HTR-8/SVneo (cell line): ENCODE measurements at places on chromosomes 13 and 19.

GRCh38 chr13:79119578-79120107 is 286.4 kb downstream of the RBM26 start:
- DNase-seq: no peak

GRCh38 chr13:101454767-101455166 is 2.3 kb downstream of the ITGBL1 start:
- DNase-seq: no peak

- no peak for DNase-seq
Observed at GRCh38 chr13:20387441-20387971, 138.2 kb downstream of the CRYL1 start.

DNA sequence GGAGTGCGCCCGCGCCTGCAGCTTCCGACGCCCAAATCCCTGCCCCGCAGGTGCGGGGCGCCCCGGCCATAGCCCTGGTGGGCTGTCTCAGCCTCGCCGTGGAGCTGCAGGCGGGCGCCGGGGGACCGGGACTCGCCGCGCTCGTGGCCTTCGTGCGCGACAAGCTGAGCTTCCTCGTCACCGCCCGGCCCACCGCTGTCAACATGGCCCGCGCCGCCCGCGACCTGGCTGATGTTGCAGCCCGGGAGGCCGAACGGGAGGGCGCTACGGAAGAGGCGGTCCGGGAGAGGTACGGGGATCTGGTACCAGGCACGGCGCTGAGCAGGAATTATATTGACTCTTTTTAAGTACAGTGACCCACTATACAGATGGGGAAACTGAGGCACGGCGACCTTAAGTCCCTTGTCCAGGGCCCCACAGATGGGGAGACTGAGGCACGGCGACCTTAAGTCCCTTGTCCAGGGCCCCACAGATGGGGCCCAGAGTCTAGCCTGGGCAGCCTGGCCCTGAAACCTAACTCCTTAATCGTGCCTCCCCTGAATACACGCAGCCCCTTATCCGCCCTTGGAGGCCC is 586 bp downstream of the MRI1 start:
- DNase-seq: no peak

DNA sequence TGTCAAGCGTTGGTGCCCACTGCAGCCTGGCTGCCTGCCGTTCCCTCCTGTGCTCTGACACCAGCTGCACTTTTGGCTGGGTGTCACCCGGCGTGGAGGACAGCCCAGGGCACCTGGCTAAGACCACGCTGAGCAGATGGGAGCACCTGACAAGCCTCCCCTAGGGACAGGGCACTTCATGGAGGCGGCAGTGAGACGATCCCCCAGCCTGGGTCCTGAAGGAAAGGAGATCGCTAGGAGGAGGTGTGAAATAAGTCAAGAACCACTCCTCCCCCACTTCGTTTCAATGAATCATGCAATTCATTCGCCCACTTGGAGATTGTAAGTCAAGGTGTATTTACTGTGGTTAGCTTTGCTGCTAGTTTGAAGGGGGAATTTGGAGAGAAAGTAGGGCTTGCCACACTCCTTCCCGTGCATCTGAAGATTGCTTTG is 38.8 kb downstream of the VSTM2B start:
- DNase-seq: no peak

- DNase-seq: no peak
Observed at GRCh38 chr13:27842571-27842970, 50.3 kb downstream of the GSX1 start.

GRCh38 chr13:31172001-31172400 is 10.3 kb upstream of the HSPH1 start:
- no peak for DNase-seq
